RKO (cell line): ENCODE measurements at places on chromosomes 13 and 19.
A peak's percentile ranks its signal among the peaks of the same experiment; 100 is the strongest.

DNA sequence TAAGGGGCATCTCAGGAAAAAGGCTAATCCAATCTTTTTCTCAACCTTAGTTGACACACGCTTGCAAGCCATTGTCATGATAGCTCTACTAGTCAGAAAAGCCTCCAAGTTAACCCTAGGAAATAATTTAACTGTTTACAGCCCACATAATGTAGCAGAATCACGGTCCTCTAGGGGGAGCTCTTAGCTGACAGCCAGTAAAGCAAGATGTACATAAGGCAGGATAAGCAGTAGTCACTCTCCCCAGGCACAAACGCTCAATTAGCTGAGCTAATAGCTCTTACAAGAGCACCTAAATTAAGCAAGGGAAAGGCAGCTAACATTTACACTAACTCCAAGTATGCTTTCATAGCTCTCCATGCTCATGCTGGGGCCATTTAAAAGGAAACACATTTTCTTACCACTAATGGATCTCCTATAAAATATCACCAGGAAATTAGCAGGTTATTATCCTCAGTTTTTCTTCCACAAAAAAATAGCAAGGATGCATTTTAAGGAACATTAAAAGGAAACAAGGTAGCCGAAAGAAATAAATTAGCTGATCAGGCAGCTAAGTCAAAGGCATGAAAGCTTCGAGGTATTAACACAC, 33.7 kb upstream of the ZSCAN5A start:
- DNase-seq: peak; percentile 74

DNA sequence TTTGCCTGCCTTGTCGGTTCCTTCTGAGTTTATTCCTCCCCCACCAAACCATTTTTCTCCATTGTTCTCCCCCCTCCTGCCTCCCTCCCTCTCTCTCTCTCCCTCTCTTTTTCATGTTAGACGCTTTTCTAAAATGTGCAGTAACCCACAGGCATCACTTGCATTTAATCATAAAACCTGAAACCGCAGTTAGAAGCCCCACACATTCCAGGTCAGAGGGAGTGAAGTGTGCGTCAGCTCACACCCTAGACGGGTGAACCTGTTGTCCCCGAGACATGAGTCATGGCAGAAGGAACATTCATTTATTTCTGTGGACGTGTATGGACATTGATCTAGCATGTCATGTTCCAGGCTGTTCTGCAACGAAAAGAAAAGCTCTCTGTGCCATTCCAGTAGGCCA, 19.9 kb downstream of the ONECUT3 start:
- DNase-seq: peak; percentile 60

- no peak for DNase-seq
Measured at GRCh38 chr13:91659256-91660075, 261.0 kb downstream of the GPC5 start.

DNA sequence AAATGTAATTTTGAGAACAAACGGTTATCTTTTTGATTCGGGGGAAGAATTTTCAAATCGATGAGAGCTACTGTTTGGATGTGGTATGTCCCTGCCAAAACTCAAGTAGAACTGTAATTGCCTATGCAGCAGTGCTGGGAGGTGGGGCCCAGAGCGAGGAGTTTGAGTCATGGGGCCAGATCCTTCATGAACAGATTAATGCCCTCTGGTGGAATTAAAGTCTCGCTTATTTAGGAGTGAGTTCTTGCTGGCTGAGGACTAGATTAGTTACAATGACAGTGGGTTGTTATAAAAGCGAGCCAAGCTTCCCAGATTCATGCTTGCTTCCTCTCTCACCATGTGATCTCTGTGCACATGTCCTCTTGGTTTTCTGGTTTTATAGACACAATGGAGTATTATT, 11.8 kb upstream of the PRR20A start:
- peak; percentile 7 for DNase-seq

DNA sequence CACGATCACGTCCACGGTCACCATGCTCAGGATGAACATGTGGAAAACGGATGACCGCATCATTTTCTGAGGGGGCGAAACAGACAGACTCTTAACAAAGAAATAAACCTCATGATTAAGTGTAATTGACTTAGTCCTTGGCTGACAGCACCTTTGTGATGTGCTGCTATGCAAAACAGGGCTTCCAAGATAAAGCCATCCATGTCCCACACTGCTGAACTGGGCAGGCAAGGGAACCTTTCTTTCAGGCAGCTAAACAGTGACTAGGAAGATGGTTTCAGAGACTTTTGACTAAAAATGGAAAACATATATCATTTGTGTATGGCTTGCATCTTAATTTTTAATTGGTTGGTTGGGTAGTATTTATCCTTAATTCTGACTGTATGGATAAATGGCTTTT, 157.8 kb downstream of the NALCN start:
- DNase-seq: no peak

GRCh38 chr19:10566658-10567410, 1.0 kb upstream of the KRI1 start:
- DNase-seq: no peak

GRCh38 chr19:17184371-17184841, 30.8 kb upstream of the USE1 start:
- DNase-seq: no peak

DNA sequence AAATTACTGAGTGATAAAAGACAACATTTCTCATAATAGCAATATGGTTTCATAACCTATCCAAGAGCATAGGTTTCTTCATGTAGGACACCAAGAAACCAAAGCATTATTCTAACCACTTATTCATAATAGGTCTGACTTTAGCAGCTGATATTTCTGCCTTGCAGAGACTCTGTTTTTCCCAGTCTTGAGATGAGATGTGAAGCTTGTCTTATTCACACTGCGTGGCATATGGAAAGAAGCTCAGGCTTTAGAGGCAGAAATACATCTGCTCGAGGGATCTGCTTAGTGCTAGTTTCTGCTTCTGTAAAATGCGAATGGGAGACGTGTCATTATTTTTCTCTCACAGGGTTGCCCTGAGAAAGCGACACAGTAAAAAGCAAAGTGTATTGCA, 232.0 kb upstream of the SPRY2 start:
- DNase-seq: no peak

DNA sequence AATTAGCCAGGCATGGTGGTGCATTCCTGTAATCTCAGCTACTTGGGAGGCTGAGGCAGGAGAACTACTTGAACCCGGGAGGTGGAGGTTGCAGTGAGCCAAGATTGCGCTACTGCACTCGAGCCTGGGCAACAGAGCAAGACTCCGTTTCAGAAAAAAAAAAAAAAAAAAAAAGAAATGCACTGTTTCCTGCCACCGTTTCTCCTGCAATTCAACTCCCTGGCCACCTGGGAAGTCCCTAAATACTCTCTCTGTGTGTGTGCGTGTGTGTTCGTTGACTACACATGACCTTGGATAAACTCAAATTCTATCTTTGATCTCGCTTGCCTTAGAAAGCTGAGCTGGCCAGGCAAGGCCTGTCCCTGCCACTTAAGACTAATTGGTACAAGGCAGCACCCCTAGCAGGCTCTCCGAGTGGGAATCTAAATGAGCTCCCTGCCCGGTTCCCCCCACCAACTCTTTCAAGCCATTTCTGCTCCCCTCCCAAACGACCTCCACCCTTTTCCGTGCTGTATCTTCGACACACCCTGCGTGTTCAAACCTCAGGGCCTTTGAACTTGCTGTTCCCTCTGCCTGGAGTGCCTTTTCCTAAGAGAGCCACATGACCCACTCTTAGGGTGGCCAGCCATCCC, 5.2 kb upstream of the BCAT2 start:
- DNase-seq: peak; percentile 39

DNA sequence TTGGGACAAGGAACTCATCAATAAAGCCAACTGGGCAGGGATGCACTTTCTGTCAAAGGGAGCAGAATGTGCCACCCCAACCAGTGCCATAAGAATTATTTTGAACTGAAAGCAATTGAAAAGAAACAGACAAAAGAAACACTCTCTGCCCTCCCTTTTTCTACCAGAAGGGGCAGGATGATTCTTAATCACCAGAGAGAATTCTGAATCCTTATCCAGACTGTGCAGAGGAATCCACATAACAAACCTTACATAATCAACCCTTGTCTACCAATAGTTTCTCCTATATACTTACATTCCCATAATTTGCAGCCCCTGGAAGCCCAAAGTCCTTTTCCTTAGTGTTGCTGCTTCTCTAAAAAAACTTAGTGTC, 520.7 kb upstream of the NBEA start:
- no peak for DNase-seq

DNA sequence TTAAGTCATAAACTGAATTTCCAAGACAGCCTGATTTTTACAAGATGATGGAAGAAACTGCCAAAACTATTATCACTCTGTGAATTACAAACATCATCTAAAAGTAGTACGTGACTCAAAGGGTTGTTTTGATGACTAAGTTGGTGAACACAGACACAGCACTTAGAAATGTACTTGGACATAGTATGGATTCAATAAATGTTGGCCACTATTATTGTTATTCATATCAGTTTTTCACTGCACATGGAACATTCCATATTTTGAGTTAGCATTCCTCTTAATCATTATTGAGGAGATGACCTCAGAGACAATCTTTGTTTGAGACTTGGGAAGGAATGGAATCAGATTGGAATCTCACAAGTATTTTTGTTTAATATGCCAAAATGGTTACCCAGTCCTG, 172.9 kb downstream of the OXGR1 start:
- peak; percentile 30 for DNase-seq

- DNase-seq: no peak
Measured at GRCh38 chr19:2982983-2983350, 5.6 kb downstream of the TLE6 start.

- no peak for DNase-seq
Measured at GRCh38 chr19:17519967-17520366, 8.5 kb downstream of the PGLS start.

GRCh38 chr13:22095794-22096193, 424.9 kb downstream of the FGF9 start:
- DNase-seq: no peak
